ENCODE measurements at places on chromosomes 6 and 20.

DNA sequence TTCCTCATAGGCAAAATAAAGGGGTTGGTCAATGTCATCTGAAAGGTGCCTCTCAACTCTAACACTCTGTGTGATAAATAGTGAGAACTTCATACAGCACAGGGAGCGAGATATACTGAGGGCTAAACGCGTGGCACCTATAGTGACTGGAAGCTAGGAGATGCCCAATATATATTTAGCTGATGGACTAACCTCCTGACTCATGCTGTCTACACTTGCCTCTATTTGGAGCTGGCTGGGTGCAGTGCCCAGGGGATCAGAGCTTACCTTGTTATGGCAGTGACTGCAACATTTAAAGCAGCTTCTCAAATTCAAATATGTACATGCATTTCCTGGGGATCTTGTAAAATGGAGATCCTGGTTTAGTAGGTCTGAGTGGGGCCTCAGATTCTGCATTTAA is 111.6 kb upstream of the PLN start:
- no peak for DNase-seq

DNA sequence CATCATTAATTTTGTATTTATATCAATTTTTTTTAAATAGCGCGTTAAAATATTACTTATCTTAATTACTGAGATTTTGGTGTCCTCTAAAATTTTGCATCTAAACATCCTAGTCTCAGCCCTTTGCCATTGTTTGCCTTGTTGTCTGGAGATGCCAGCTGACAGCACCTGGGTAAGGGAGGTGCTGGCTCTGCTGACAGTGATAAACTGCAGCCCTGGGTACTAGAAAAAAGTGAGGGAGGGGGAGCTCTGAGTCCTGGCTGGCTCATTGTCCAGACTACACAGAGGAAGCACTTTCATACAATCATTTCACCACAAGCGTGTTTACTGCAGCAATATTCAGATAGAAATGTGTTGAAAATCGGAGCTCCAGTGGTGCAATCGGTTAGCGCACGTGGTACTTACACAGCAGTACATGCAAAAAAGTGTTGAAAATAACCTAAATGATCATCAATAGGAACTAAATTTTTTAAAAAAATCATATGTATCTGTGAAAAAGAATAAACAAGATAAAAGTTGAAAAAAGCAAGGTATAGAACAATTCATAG is 18.5 kb upstream of the UBR2 start:
- no peak for DNase-seq

- DNase-seq = no peak
Measured at GRCh38 chr6:25899580-25900408, 25.8 kb upstream of the SLC17A3 start.

- DNase-seq = no peak
Measured at GRCh38 chr6:39310542-39310941, 3.7 kb downstream of the KCNK17 start.

DNA sequence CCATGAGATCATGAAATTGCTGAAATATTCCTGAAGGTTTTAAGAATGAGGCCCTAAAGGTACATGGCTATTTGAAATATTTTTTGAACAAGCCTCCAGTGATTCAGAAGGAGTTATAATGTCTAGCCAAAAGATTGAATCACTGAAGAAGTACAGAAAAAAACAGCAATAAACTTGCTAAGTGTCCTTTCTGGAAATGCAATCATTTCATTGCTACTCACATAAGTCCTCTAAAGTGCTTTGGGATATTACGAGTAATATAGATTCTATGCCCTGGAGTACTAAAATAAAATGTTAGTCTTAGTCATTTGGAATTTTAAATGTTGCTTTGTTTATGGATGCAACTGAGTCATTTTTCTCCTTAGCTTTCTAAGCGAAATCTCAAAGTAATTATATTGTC is 32.7 kb downstream of the CENPW start:
- DNase-seq = no peak

GRCh38 chr6:129704708-129705107 is 5.3 kb downstream of the ARHGAP18 start:
- peak; percentile 56 for DNase-seq

DNA sequence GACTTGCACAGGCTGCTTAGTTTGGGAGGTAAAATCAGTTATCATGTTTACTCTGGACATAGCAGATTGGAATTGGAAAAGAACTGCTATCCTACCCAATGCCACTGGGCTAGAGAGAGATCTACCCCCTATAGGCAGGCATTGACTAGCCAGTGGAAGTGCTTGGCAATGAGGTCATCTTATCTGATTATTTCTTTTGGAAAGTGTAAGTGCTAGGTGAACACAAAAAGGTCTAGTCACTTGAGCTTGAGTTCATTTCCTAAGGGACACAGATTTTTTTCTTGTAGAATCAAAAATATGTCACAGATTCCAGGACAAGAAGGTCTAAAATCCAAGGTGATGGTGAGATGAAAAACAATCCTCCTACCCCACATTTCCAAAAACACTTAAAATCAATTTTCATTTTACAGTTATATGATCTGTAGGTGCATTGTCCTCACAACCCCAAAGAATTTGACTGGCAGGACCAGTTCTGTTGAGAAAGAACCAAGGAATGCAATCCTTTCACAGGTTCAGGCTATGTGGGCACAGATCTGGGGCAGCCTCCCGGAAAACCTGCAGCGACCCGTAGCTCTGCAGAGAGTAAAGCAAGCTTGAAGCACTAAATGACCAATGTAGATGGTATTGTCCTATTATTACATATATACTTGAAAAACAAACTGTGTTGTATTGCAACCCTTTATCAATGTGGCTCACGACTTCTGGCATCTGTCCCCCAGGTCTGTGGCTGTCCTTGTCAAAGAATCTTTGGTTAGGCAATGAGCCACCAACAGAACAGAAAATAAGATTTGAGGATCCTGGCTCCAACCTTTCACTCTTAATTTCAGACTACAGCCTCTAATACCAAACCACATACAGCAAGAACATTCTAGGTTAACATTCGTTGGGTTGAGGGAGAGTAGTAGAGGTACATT is 67.3 kb upstream of the ADTRP start:
- DNase-seq = no peak

GRCh38 chr6:42520786-42521607 is 42.8 kb upstream of the UBR2 start:
- no peak for DNase-seq

- no peak for DNase-seq
Measured at GRCh38 chr6:28490205-28490890, 25.2 kb downstream of the GPX6 start.

GRCh38 chr6:1553562-1554083 is 56.1 kb upstream of the FOXC1 start:
- DNase-seq = no peak

GRCh38 chr20:40319741-40320516 is 369.1 kb downstream of the MAFB start:
- no peak for DNase-seq

DNA sequence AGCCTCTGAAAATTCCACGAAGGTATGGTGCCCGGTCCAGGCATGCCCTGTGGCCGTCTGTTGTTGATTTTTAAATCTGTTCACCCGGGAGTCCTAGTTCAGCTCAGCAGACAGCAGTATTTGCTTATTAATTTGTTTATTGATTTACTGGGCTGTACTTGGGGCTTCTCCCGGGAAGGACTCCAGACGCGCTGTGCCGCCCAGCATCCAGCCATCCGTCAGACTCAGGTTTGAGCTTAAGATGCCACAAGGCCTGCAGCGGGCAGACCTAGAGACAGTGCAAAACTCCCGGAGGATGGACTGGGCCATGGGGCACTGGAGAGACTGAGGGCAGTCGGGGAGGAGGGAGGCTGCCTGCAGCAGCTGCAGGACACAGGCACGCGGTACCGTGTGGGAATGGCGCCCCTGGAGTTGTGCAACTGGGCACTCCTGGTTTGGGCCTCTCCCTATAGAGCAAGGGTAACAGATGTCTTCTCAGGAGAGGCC is 17.3 kb upstream of the CCDC167 start:
- no peak for DNase-seq

DNA sequence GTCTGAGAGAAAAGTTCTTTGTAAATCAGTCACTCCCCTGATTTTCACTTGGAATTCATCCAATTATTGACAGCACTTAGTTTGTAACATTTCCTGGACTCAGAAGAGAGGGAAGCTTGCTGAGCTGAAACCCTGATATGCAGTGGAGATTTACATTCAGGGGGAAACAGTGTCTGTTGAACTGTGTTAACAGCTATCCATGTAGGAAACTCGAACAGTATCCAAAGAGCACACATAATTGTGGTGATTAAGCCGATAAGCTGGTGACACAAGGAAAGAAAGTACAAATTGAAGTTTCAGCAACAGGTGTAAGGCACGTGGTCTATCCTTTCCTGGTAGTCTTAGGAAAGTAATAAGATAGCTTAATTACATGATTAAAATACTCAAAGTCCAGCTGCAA is 78.1 kb upstream of the FLRT3 start:
- no peak for DNase-seq

DNA sequence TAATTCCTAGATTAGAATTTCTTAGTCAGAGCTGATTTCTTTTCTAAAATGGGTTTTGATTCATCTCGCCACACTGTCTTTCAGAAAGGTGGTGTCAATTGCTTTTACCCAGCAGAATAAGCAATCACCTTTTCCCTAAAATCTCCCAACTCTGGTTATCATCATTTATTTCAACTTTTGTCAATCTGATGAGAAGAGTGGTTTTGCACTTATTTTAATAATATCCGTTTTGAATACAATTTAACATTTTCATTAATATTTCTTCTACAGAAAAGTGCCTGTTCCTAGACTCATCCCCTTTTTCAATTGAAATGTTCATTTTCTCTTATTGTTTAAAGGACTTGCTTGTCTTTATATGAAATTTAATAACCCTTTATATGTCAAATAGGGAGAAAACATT is 8.2 kb upstream of the NCR2 start:
- DNase-seq = no peak

- no peak for DNase-seq
Measured at GRCh38 chr6:125811259-125811658, 20.5 kb downstream of the NCOA7 start.

DNA sequence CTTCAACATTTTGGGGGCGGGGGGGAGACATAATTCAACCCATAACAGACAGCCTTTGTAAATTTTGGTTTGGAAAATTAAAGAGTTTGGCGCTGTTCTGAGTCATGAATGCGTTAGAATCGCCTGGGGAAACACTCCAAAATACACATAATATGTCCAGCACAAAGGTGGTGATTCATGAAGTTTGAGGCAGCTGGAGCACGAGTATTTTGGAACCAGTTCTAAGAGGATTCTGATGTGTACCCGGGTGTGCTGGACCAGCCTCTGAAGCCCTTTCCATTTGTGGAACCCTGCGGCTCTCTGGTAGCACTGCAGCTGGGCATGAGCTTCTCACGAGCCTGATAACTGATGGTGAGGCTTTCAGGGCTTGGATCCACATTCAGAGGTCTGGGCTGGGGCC is 4.7 kb downstream of the GMPR start:
- no peak for DNase-seq

- DNase-seq = no peak
Measured at GRCh38 chr20:24776755-24777271, 172.3 kb upstream of the CST7 start.

GRCh38 chr6:22028403-22029090 is 268.3 kb downstream of the PRL start:
- no peak for DNase-seq

- no peak for DNase-seq
Measured at GRCh38 chr20:58421497-58421850, 32.4 kb downstream of the VAPB start.

DNA sequence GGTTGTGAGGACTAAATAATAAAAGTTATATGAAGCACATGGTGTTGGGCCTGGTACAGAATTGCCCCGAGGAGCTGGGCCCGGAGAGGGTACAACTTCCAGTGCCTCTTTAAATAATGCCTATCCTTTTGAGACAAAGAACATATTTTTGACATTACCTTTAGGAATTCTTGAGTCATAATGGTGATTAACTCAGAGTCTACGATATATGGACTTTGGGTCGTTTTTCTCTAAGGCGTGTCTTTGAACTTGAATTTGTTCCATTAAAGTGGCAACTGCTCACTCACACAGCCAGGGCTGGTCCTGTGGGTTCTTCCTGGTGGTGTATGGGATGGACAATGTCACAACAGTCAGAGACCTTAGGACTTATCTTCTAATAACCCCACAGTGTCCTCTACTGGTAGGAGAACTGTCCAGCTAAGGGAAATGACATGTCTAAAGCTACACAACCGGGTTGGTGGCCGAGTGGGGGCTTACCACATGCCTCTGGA is 106.5 kb downstream of the CDC5L start:
- peak; percentile 25 for DNase-seq

DNA sequence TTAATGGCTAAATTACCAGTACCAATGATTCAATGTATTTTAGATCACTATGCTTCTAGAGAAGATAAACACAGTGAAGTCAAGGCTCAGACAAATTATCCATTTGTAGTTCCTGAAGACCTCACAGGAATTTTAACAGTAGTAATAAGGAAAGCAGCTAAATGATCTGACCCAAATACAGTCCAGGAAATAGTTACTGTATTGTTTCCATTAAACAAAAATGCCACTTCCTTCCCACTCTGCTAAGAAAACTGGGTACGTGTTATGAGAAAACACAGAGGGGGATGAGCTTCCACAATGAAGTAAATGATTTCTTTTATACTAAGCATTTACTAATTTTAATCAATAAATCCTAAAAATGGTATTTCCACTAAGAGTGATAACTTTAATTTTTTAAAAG is 127.9 kb downstream of the CDK19 start:
- DNase-seq = no peak

- DNase-seq = no peak
Measured at GRCh38 chr6:110488606-110489190, 12.3 kb upstream of the SLC22A16 start.

DNA sequence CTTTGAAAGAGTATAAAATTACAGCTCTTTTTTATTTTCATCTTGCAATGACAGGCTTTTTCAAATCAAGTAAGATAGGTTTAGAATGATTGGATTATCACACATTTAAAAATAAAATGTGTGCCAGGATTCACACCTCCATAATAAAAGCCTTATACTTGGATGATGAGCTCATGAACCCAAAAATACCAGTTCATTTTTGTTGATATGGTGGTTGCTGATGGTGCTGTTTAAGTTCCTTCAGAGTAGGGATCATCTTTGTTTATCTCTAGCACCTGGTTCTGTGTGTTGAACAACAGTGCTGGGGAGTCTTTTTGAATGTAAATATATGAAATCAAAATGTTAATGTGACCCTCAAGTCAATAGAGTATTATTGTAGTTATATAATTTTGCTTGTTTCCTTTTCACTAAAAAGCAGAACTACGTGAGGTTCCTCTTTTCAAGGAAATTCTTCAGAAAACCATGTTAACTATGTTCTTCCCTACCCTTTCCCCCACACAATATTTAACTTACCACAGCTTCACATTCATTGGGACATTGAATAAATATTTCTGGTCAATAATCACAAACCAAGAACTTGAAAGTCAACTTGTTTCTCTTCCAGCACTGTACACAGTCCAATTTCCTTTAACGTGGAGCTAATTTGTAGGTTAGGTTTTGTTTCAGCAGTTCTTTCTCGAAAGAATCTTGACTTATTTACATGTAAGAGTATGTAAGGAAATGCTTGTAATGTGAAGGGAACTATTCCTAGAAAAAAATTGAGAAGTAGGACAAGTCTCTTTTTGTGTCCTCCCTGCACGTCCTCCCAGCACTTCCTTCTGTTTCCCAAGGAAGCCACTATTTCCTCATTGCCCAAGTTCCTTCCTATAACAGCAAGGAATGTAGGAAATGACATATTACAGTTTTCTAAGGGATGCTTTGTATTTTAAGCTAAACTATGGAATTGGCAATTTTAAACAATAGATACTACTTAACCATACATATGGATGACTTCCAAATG is 945.9 kb upstream of the CITED2 start:
- DNase-seq = no peak
